Natural killer cell (primary cell): ENCODE measurements at places on chromosomes 11 and 22. TPM values are rescaled to one million over a fixed set of nuclear protein-coding genes. Genes with fewer than 3 reads are reported as not detected.

CRYBB3 gene
- total RNA-seq = not detected

RAPSN gene
- total RNA-seq = 2.2 TPM

PARVA gene
- total RNA-seq = 0.07 TPM

BTBD18 gene
- total RNA-seq = not detected

- H3K36me3 ChIP-seq = no peaks in the 10 kb centered on the region
- H3K4me1 ChIP-seq = peaks cover 23% of the 10 kb centered on the region
- no peak for DNase-seq
- H3K27ac ChIP-seq = no peak overlapping the region
- H3K27me3 ChIP-seq = no peaks in the 10 kb centered on the region
Measured at GRCh38 chr22:17976121-17976520, 48.2 kb downstream of the MICAL3 start.

DNA sequence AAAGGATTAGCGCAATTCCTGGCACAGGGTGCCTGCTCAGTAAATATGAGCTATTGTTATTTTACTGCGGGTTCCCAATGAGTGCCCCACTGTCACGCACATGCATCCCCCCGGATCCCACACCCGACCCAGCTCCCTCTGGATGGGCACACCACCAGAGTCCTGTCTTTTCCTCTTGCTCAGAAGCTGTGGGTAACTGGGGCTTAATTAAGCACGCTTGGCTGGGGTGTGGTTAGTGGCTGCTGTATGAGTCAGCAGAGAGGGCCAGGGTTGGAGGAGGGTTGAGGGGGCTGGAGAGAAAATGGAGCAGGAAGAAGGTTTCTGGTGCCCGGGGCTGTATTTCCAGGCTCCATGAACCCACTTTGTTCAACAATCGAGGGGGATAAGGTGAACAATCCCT, 30.3 kb upstream of the NECTIN1 start:
- no peaks in the 10 kb centered on the region for H3K36me3 ChIP-seq
- DNase-seq = no peak
- no peak overlapping the region for H3K27ac ChIP-seq
- H3K4me1 ChIP-seq = no peaks in the 10 kb centered on the region
- no peak overlapping the region for H3K4me3 ChIP-seq

DNA sequence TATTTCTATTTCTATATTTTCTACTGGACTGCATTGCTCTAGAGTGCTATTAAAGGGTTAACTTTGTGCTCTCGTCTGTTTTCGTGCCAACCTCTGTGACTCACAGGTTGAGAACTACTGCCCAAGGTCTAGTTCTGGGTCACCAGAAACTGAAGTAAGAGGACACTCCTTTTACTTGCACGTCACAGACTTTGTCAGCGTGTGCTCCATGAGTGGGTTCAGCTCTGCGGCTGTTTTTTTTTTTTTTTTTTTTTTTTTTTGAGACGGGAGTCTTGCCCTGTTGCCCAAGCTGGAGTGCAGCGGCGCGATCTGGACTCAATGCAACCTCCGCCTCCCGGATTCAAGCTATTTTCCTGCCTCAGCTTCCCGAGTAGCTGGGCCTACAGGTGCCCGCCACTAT, 49.8 kb downstream of the CLMP start:
- H3K27me3 ChIP-seq = no peaks in the 10 kb centered on the region
- no peak for DNase-seq
- no peaks in the 10 kb centered on the region for H3K4me1 ChIP-seq
- no peak overlapping the region for H3K27ac ChIP-seq

GRCh38 chr22:39490135-39490798, 11.8 kb upstream of the MIEF1 start:
- H3K27me3 ChIP-seq = no peaks in the 10 kb centered on the region
- no peak overlapping the region for H3K4me3 ChIP-seq
- H3K27ac ChIP-seq = no peak overlapping the region
- H3K4me1 ChIP-seq = peaks cover 5% of the 10 kb centered on the region
- DNase-seq = peak; percentile 54
- no peaks in the 10 kb centered on the region for H3K36me3 ChIP-seq

- H3K4me3 ChIP-seq = no peak overlapping the region
- no peak for DNase-seq
- no peaks in the 10 kb centered on the region for H3K27me3 ChIP-seq
- H3K36me3 ChIP-seq = no peaks in the 10 kb centered on the region
- H3K4me1 ChIP-seq = no peaks in the 10 kb centered on the region
Measured at GRCh38 chr11:131302836-131303235, 67.6 kb upstream of the NTM start.

GRCh38 chr11:100214791-100215190, 472.3 kb upstream of the ARHGAP42 start:
- no peaks in the 10 kb centered on the region for H3K27me3 ChIP-seq
- DNase-seq = no peak
- no peaks in the 10 kb centered on the region for H3K36me3 ChIP-seq
- H3K4me1 ChIP-seq = no peaks in the 10 kb centered on the region

- H3K27me3 ChIP-seq = no peaks in the 10 kb centered on the region
- no peaks in the 10 kb centered on the region for H3K36me3 ChIP-seq
- H3K27ac ChIP-seq = peak overlapping the region; percentile 65
- peak overlapping the region; percentile 28 for H3K4me3 ChIP-seq
Measured at GRCh38 chr22:46588279-46589140, 31.7 kb upstream of the GRAMD4 start.

- no peak overlapping the region for H3K27ac ChIP-seq
- peaks cover under 1% of the 10 kb centered on the region for H3K27me3 ChIP-seq
- no peaks in the 10 kb centered on the region for H3K36me3 ChIP-seq
- H3K4me1 ChIP-seq = peaks cover 2% of the 10 kb centered on the region
- no peak overlapping the region for H3K4me3 ChIP-seq
Measured at GRCh38 chr11:61949169-61950034, 749 bp upstream of the BEST1 start.

DNA sequence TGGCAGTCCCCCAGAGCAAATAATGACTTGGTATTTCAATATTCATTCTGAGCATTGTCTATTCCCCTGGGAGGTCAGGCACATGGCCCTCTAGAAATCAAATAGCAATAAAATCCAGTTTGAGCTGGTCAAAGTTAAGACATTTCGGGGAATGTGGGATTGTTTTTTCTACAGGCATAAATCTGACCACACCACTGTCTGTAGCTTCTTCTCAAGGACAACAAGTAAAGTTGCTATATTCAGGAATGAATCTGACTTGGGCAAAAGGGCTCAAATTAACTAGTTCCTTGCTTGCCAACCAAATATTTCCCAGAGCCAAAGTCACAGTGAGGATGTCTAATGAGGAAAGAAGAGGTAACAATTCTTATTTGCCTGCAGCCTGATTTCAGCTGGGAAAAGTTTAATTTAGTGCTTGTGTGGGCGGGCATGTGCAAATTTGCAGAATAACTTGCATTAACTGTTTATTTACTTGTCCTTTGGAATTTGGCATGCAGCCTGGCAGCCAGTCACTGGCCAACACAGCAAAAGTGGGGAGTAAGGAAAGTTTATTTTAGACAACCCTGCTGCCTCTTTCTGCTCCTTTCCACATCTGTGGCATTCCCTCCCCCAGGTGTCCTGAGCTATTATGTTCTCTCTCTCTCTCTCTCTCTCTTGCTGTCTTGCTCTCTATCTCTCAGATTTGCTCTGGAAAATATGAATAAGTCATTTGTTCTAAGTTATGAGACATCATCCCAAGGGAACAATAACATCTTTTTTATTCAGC, 51.2 kb upstream of the ARHGAP20 start:
- DNase-seq = no peak
- H3K4me1 ChIP-seq = no peaks in the 10 kb centered on the region

- DNase-seq = no peak
- H3K36me3 ChIP-seq = peaks cover 23% of the 10 kb centered on the region
- peaks cover 51% of the 10 kb centered on the region for H3K4me1 ChIP-seq
- no peaks in the 10 kb centered on the region for H3K27me3 ChIP-seq
- no peak overlapping the region for H3K4me3 ChIP-seq
- H3K27ac ChIP-seq = peak overlapping the region; percentile 22
Measured at GRCh38 chr11:65611028-65611757, 2.8 kb downstream of the MAP3K11 start.

- no peak overlapping the region for H3K4me3 ChIP-seq
- H3K4me1 ChIP-seq = no peaks in the 10 kb centered on the region
Measured at GRCh38 chr11:75677909-75678308, 9.1 kb upstream of the MAP6 start.

- H3K27me3 ChIP-seq = no peaks in the 10 kb centered on the region
- H3K4me3 ChIP-seq = no peak overlapping the region
- no peak for DNase-seq
Measured at GRCh38 chr22:35480627-35481550, 59.7 kb upstream of the RASD2 start.
